ENCODE measurements at places on chromosomes 2 and 18. TPM values are rescaled to one million over a fixed set of nuclear protein-coding genes. Genes with fewer than 3 reads are reported as not detected.

MALL gene
- total RNA-seq: 0.50 TPM

REG3A gene
- total RNA-seq: not detected

STARD6 gene
- total RNA-seq: 0.46 TPM

RAB17 gene
- total RNA-seq: not detected

IL36G gene
- not detected for total RNA-seq

PSD4 gene
- total RNA-seq: 192 TPM

ARL4C gene
- total RNA-seq: 54.0 TPM

EPG5 gene
- total RNA-seq: 17.7 TPM

TXNDC2 gene
- not detected for total RNA-seq

POTEI gene
- not detected for total RNA-seq

CPLX4 gene
- not detected for total RNA-seq

DNA sequence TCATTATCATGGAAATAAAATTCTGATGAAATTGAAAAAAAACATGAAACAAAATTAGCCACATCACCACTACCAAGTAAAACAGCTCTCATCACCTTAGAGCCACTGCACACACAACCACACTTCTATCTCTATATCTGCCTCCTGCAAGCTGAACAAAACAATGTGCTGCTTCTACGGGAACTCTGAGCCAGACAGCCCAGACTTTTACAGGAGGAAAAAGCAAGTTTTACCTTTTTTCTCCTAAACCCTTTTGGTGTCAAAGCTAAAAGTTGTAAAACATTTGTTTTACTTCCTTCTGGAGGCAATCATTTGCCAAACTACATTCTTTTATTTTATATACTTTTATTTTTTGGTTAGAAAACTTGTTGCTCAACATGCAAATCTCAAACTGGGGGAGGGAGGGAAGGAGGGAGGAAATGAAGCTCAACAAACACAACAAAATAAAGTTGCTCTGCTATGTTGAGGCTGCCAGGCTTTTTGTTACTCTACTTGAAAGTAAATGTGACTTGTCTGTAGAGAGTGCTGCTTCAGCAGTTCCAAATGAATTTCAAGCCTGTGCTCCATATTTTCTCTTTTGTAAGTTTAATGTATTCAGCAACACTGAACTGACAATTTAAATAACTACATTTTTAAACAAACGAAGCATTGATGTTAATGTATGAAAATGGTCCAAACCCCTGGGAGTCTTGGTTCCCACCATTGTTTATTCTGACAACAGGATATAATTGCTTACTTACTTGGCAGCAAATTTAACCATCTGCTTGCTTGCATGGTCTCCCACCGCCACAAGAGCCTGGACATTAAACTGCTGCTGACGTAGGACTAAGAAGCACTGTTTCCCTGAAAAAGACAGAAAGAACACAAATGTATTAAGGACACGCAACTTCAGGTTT is 24.5 kb downstream of the DARS1 start:
- H3K36me3 ChIP-seq: no peaks in the 10 kb centered on the region
- peak; percentile 18 for DNase-seq
- peaks cover 33% of the 10 kb centered on the region for H3K4me1 ChIP-seq
- H3K4me3 ChIP-seq: no peak overlapping the region
- no peak overlapping the region for H3K27ac ChIP-seq

- H3K4me3 ChIP-seq: no peak overlapping the region
- H3K36me3 ChIP-seq: peaks cover 4% of the 10 kb centered on the region
- H3K27me3 ChIP-seq: no peaks in the 10 kb centered on the region
- H3K27ac ChIP-seq: no peak overlapping the region
These were observed 108.1 kb upstream of the CD302 start for GRCh38 chr2:159905926-159906714.

DNA sequence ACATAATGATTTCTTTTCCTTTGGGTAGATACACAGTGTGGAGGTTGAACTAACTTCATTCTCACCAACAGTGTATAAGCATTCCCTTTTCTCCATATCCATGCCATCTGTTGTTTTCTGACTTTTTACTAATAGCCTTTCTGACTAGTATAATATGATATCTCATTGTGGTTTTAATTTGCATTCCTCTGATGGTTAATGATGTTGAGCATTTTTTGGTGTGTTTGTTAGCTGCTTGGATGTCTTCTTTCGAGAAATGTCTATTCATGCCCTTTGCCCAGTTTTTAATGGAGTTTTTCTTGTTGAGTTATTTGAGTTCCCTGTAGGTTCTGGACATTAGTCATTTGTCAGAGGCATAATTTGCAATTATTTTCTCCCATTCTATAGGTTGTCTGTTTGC is 59.8 kb downstream of the MARCHF4 start:
- no peak overlapping the region for H3K27ac ChIP-seq
- no peaks in the 10 kb centered on the region for H3K36me3 ChIP-seq
- no peaks in the 10 kb centered on the region for H3K27me3 ChIP-seq
- H3K4me3 ChIP-seq: no peak overlapping the region
- H3K4me1 ChIP-seq: no peaks in the 10 kb centered on the region

DNA sequence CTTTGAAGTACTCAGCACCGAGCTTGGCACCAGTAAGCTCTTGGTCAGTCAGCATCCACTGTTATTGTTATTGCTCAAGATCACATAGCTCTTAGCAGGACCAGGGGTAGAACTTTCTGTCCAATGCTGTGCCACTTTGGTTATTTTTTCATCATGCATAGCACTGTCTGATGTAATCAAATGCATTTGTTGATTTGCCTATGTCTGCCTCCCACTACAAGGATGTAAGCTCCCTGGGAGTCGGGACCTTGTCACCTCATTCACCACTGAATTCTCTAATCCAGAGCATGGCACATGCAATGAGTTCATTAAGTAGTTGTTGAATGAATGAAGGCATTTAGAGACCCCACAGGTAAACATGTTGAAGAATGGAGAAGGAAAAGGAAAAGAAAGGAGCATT is 29.0 kb upstream of the DLX1 start:
- no peak for DNase-seq
- H3K27me3 ChIP-seq: no peaks in the 10 kb centered on the region
- no peaks in the 10 kb centered on the region for H3K4me1 ChIP-seq
- no peak overlapping the region for H3K4me3 ChIP-seq

- no peak overlapping the region for H3K27ac ChIP-seq
- H3K4me3 ChIP-seq: no peak overlapping the region
These were observed 32.8 kb downstream of the SLC66A2 start for GRCh38 chr18:79918615-79919011.

DNA sequence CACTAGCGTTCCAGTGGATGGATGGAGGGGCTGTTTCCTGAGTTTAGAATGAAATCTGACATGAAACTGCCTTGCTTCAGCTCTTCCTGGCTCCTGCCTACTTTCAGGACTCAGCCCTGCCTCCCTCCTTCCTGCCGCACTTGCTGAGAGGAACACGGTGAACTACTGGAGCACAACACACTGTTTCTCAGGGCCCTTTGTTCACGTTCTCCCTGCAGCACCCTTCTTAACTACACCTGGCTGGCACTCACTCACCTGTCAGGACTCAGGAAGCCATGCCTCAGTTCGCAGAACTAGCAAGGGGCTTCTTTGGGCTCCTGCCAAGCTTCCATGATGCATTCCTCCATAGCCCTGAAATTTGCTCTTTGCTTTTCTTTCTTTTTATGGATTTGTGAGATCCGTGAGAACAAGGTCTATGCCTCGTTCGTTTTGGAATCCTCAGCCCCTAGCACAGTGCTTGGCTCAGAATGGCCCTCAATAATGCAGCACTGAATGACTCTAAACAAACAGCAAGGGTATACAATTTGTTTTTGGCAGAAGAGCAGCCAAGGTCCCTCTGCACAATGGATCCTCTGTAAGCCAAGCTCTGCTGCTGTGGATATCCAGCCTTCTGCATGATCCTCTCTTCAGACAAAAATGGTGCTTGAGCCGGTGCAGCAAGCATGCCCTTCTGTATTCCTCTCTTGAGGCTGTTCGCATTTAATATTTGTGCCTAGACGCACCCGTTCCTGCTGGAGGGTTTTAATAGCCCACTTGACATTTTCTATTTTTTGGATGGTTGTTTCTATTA is 357.0 kb downstream of the TSN start:
- H3K27ac ChIP-seq: no peak overlapping the region
- H3K27me3 ChIP-seq: no peaks in the 10 kb centered on the region
- H3K36me3 ChIP-seq: no peaks in the 10 kb centered on the region
- no peak for DNase-seq
- no peaks in the 10 kb centered on the region for H3K4me1 ChIP-seq

GRCh38 chr2:63871864-63872263 is 30.2 kb downstream of the UGP2 start:
- peaks cover 15% of the 10 kb centered on the region for H3K36me3 ChIP-seq
- H3K27ac ChIP-seq: no peak overlapping the region
- no peak for DNase-seq
- no peaks in the 10 kb centered on the region for H3K27me3 ChIP-seq
- no peaks in the 10 kb centered on the region for H3K4me1 ChIP-seq
- H3K4me3 ChIP-seq: no peak overlapping the region

DNA sequence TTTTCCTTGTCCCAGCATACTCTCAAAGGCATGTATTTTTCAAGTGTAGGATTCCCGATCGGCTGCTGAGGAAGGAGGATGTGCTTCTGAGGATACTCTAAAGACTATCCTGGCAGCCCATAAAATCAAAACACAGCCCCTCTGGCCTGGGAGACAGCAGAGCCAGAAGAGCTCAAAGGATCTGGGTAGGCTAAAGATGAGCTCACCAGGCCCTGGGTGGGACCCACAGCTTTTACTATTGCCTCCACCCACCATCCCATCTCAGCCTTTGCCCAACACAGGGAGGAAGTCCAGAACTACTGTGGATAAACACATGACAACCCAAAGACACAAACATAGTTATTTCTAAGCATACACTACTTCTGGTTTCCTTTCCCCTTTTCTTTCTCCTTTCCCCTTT is 79.1 kb upstream of the ZFP36L2 start:
- H3K36me3 ChIP-seq: no peaks in the 10 kb centered on the region
- no peak for DNase-seq
- H3K27me3 ChIP-seq: no peaks in the 10 kb centered on the region

- H3K27ac ChIP-seq: no peak overlapping the region
- H3K36me3 ChIP-seq: no peaks in the 10 kb centered on the region
- no peaks in the 10 kb centered on the region for H3K27me3 ChIP-seq
- DNase-seq: no peak
- no peak overlapping the region for H3K4me3 ChIP-seq
- H3K4me1 ChIP-seq: peaks cover 13% of the 10 kb centered on the region
These were observed 63.5 kb downstream of the TGIF1 start for GRCh38 chr18:3513481-3513880.

- H3K4me1 ChIP-seq: peaks cover 28% of the 10 kb centered on the region
- H3K27ac ChIP-seq: peak overlapping the region; percentile 16
- H3K36me3 ChIP-seq: peaks cover 5% of the 10 kb centered on the region
- DNase-seq: peak; percentile 18
These were observed 43.7 kb downstream of the WIPF1 start for GRCh38 chr2:174553811-174554493.

- no peaks in the 10 kb centered on the region for H3K27me3 ChIP-seq
- no peak overlapping the region for H3K27ac ChIP-seq
- no peaks in the 10 kb centered on the region for H3K36me3 ChIP-seq
- DNase-seq: no peak
- peaks cover 13% of the 10 kb centered on the region for H3K4me1 ChIP-seq
These were observed 5.0 kb downstream of the LDLRAD4 start for GRCh38 chr18:13223311-13224143.

DNA sequence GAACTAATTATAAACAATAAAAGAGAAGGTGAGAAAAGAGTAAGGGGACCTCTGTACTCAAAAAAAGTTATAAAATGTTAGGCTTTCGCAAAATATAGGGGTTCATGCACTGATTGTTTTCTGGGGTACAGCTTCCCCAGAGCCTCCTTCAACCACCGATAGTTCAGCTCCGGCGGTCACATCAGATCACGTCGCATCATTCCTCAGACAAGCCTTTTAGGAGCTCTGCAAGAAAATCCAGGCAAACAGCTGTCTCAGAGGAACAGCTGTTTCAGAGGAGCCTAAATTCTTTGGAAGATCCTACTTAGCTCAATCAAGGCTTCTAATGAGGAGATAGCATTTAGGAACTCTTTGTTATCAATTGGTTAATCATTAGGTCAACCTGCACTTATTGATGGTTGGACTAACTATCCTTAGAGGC is 78.7 kb downstream of the MYCN start:
- H3K4me1 ChIP-seq: no peaks in the 10 kb centered on the region
- no peak overlapping the region for H3K27ac ChIP-seq
- DNase-seq: no peak
- no peaks in the 10 kb centered on the region for H3K36me3 ChIP-seq
- H3K27me3 ChIP-seq: no peaks in the 10 kb centered on the region

DNA sequence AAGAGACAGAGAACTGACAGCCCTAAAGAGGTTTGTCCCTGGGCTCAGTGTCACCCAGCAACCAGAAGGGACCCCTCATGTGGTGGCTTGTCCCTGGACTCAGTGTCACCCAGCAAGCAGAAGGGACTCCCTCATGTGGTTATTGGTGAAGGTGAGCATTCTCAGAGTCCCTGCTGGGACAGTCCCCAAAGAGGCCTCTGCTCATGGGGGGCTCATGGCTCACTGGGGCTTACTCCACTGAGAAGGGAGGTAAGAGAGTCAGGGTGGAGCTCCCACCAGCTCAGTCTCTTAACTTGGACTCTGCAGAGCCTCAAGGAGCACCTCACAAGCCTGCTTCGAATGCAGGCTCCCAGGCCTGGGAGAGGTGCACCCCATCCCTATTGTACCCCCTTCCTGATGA is 145.2 kb upstream of the COPS8 start:
- no peaks in the 10 kb centered on the region for H3K4me1 ChIP-seq
- H3K4me3 ChIP-seq: no peak overlapping the region
- no peaks in the 10 kb centered on the region for H3K36me3 ChIP-seq
- DNase-seq: no peak
- no peaks in the 10 kb centered on the region for H3K27me3 ChIP-seq

GRCh38 chr2:197596766-197597165 is 78.6 kb downstream of the RFTN2 start:
- no peaks in the 10 kb centered on the region for H3K27me3 ChIP-seq
- no peak for DNase-seq
- H3K4me3 ChIP-seq: no peak overlapping the region
- H3K27ac ChIP-seq: no peak overlapping the region
- H3K36me3 ChIP-seq: no peaks in the 10 kb centered on the region
- H3K4me1 ChIP-seq: no peaks in the 10 kb centered on the region

DNA sequence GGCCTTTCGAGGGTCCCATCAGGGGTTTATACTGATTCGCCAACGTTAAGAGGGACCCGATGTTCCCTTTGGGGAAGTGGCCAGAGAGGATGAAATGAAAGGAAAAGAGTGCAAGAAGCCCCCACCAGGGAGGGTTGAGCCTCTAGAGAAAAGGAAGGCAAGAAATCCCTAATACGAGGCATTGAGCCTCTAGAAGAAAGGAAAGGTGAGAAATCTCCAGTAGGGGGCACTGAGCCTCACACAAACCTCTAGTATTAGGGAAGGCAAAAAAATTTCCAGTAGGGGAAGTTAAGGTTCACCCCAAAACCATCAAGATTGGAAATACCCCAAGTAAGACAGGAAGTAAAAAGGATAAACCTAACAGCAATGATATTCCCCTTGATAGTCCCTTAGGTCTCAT is 9.8 kb upstream of the SAP130 start:
- H3K4me1 ChIP-seq: no peaks in the 10 kb centered on the region
- no peaks in the 10 kb centered on the region for H3K27me3 ChIP-seq
- H3K36me3 ChIP-seq: no peaks in the 10 kb centered on the region
- DNase-seq: no peak
- H3K4me3 ChIP-seq: no peak overlapping the region

GRCh38 chr2:96956211-96956610 is 30.2 kb downstream of the FAM178B start:
- no peak overlapping the region for H3K27ac ChIP-seq
- H3K4me3 ChIP-seq: no peak overlapping the region
- no peaks in the 10 kb centered on the region for H3K36me3 ChIP-seq
- H3K27me3 ChIP-seq: no peaks in the 10 kb centered on the region
